ENCODE measurements at places on chromosomes 12 and 14. TPM values are rescaled to one million over a fixed set of nuclear protein-coding genes. Genes with fewer than 3 reads are reported as not detected.

FAM186B gene
- 0.24 TPM for polyA plus RNA-seq

GYS2 gene
- not detected for polyA plus RNA-seq

CLEC9A gene
- polyA plus RNA-seq: not detected

ERP27 gene
- not detected for polyA plus RNA-seq

EPYC gene
- not detected for polyA plus RNA-seq

SOAT2 gene
- polyA plus RNA-seq: not detected

TAC3 gene
- not detected for polyA plus RNA-seq

MMP17 gene
- 0.69 TPM for polyA plus RNA-seq

KRT85 gene
- polyA plus RNA-seq: not detected

ERP29 gene
- 132 TPM for polyA plus RNA-seq

TGM1 gene
- not detected for polyA plus RNA-seq

AJUBA gene
- polyA plus RNA-seq: 4.1 TPM

CLEC12A gene
- not detected for polyA plus RNA-seq

ALDH1L2 gene
- 7.7 TPM for polyA plus RNA-seq

OAS1 gene
- polyA plus RNA-seq: 0.58 TPM

TAOK3 gene
- 71.5 TPM for polyA plus RNA-seq

ETV6 gene
- 1.5 TPM for polyA plus RNA-seq

TAS2R42 gene
- polyA plus RNA-seq: not detected

SLC35F4 gene
- 55.3 TPM for polyA plus RNA-seq

OR6C75 gene
- not detected for polyA plus RNA-seq

FITM1 gene
- polyA plus RNA-seq: not detected

PPFIA2 gene
- 41.8 TPM for polyA plus RNA-seq

WBP11 gene
- 84.9 TPM for polyA plus RNA-seq

FBXL14 gene
- polyA plus RNA-seq: 12.8 TPM

C12orf54 gene
- polyA plus RNA-seq: not detected

NRXN3 gene
- polyA plus RNA-seq: 113 TPM

CIDEB gene
- polyA plus RNA-seq: 3.6 TPM

PRPH gene
- polyA plus RNA-seq: not detected

AVPR1A gene
- not detected for polyA plus RNA-seq

ATL1 gene
- 204 TPM for polyA plus RNA-seq

OASL gene
- not detected for polyA plus RNA-seq

KLRC3 gene
- polyA plus RNA-seq: 0.95 TPM

ZFYVE26 gene
- 1.1 TPM for polyA plus RNA-seq

PTPN21 gene
- polyA plus RNA-seq: 4.0 TPM

INHBC gene
- polyA plus RNA-seq: not detected

C1S gene
- polyA plus RNA-seq: 9.1 TPM

OR4K1 gene
- not detected for polyA plus RNA-seq

AKAP6 gene
- 142 TPM for polyA plus RNA-seq

GXYLT1 gene
- polyA plus RNA-seq: 2.8 TPM

SLCO1C1 gene
- polyA plus RNA-seq: 9.3 TPM

DLK1 gene
- polyA plus RNA-seq: not detected

FSCB gene
- not detected for polyA plus RNA-seq

STXBP6 gene
- not detected for polyA plus RNA-seq

ARHGAP9 gene
- polyA plus RNA-seq: not detected

HOMEZ gene
- polyA plus RNA-seq: 5.5 TPM

CCDC38 gene
- polyA plus RNA-seq: not detected

NR1H4 gene
- not detected for polyA plus RNA-seq

NGB gene
- 0.59 TPM for polyA plus RNA-seq

ADAMTS20 gene
- polyA plus RNA-seq: not detected

SERPINA12 gene
- polyA plus RNA-seq: not detected

YBX3 gene
- 1.5 TPM for polyA plus RNA-seq

PTGER2 gene
- polyA plus RNA-seq: not detected

TAS2R13 gene
- polyA plus RNA-seq: 0.20 TPM

CLEC14A gene
- 1.1 TPM for polyA plus RNA-seq

Data from Purkinje cell (primary cell).